Femur (tissue), 1 donor: ENCODE measurements at places on chromosomes 2 and 18.

GRCh38 chr2:96844405-96844808 is 586 bp upstream of the ANKRD23 start:
- DNase-seq = no peak

- no peak for DNase-seq
Observed at GRCh38 chr2:99420751-99421299, 69.0 kb downstream of the REV1 start.

DNA sequence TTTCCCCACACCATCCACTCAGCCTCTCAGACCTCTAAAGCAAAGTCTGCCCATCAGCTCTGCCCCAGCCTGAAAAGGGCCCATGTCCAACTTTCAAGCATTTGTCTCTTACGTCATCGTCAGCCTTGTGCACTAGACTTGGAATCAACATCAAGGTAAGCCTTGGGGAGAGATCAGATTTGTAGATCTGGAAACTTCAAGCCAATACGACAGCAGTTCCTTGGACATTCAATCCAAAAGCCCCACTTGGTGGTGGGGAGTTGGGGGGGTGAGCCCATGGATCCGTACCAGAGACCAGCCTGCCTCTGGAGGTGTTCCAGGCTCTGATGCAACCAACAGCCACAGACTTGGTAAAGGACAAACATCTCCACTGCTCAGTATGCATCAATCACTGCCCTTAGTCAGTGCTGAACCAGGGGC is 206.8 kb upstream of the MEIS1 start:
- DNase-seq = peak; percentile 34

DNA sequence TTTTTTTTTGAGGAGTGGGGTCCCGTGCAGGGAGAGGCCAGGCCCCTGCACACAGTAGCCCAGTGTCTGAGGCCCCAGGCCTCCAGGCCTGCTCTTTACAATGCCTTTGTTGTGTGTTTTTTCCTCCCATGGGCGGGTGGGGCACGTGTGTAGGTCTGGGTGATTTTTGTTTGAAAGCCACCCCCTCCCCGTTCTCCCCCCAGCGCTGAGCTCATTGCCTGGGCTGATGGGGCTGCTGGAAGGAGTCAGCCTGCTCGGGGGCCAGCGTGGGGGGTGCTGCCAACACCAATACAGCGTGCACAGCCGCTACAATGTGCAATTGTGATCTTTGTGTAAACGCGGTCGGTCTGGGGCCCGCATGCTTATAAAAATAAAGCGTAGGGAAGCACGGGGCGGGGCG is 142.7 kb downstream of the DYSF start:
- DNase-seq = peak; percentile 82

DNA sequence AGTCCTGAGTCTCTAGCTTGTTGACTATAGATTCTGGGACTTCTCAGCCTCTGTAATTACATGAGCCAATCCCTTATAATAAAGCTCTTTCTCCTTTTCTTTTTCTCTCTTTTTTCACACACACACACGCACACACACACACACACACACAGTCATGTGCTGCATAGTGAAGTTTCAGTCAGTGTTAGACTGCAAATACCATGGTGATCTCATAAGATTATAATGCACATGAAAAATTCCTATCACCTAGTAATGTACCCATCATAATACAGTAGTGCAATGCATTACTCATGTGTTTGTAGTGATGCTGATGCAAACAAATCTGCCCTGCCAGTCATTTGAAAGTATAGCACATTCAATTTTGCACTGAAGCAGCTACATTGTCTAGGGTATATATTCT is 558.2 kb downstream of the SUCLG1 start:
- DNase-seq = no peak

GRCh38 chr2:238879621-238880377 is 31.9 kb downstream of the TWIST2 start:
- no peak for DNase-seq

DNA sequence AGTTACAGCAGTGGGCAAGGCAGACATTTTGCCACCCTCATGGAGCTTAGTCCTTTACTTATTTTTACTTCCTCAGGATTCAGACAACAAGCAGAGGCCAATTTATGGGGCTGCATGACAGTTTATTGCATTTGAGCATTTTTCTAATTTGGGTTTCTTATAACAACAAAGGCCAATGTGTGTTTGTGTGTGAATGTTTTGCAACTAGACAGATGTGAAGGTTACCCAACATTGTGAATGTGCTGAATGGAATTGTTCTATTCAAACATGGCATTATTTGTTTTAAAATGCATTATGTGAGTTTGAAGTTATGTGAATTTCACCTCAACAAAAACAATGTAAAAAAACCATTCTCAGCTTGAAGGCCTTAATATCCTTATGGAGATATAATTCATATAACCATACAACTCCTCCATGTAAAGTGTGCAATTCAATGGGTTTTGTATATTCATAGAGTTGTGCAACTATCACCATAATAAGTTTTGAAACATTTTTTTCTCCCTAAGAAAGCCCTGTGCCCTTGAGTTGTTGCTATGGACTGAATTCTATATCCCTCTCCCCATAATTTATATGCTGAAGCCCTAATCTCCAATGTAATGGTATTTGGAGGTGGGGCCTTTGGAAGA is 57.3 kb downstream of the CCDC195 start:
- DNase-seq = no peak

DNA sequence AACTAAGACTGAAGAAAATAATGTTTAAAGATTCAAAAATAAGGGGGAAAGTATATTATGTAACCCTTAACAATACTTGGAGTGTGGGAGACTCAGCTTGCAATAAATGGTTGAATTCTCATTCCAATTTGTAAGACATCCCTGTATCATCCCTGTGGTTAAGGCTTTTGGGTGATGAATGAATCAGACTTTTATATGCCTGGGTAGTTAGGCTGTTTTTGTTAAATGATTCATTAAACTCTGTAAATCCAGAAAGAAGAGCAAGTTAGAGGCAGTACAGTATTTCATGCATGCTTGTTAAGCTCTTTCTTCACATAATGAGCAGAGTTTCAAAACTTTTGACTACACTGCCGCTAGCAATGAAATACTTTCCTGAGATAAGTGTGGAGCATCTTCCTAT is 948.8 kb downstream of the SOCS6 start:
- DNase-seq = no peak

DNA sequence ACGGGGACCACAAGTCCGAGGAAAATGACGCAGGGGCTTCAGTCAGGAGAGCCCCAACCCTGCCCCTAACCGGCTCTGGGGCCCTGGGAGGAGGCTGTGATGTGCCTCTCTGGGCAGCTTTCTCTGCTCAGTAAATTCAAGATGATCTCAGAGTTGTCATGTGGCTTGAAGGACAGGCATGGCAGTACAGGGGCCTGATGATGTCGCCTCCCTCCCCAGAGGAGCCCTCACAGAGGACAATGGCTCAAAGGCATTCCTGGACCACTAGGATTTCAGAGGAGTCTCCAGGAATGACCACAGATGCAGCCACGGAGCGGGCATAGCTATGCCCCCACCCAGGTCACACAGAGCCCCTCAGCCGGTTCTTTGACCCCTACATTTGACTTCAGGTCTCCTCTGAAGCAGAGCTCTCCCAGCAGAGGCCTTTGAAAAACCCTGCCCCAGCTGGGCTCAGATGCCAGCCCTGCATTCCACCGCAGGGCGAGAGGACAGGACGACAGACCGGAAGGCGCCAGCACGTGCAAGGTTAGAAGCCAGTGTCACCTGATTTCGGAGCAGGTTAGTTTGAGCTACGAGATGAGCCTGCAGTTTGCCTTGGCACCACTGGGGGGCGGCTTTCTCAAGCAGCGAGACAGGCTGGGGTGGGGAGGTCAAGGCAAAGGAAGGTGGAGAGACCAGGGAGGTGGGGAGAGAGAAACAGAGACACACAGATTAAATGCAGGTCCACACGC is 39.2 kb downstream of the BIN1 start:
- DNase-seq = peak; percentile 70

- DNase-seq = no peak
Observed at GRCh38 chr2:56739413-56739812, 555.6 kb downstream of the CCDC85A start.

- no peak for DNase-seq
Observed at GRCh38 chr18:616380-616995, 19.7 kb downstream of the CLUL1 start.

DNA sequence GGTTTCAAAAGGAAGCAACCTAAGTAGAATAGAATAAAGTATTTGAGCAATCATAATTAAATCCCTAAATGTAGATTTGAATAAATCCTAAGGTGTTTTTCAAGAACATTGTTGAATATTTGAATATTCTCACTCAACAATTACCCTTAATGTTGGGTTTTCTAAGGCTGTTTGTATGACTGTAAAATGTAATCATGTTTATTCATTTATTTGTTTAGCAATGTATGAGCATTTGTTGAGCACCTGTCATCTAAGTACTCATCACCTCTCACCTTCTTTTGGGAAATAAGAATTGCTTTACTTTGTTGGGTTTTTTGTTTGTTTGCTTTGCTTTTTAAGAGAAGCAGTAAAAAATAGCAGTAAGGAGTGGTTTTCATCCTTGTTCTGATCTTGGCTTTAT is 66.0 kb downstream of the MAPRE2 start:
- no peak for DNase-seq

DNA sequence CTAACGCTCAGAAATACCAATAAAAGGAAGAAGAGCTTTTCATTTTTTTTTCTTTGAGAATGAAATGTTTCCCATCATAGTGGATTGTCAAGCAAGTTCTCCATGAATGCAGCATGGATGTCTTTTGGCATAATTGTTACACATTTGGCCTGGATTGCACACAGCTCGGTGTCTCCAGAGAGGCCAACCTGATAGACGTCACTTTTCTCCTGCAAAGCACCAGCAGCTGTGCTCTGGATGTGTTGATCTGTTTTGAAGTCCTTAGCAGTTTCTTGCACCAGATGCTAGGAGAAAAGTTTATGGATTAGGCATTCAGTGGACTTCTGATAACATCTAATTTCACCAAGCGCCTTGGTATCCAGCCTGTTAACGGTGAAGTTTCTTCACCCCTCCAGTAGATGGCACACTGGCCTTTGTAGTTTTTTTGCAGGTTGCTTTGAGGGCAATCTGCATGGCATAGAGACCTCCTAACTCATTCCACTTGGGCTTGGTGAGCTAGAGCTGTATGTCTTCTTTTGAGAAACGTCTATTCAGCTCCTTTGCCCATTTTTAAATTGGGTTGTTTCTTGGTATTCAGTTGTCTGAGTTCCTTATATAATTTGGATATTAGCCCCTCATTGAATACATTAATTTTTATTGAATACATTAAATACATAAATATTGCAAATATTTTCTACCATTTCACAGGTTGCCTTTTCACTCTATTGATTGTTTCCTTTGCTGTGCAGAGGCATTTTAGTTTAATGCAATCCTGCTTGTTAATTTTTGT is 59.7 kb downstream of the PTH2R start:
- no peak for DNase-seq

DNA sequence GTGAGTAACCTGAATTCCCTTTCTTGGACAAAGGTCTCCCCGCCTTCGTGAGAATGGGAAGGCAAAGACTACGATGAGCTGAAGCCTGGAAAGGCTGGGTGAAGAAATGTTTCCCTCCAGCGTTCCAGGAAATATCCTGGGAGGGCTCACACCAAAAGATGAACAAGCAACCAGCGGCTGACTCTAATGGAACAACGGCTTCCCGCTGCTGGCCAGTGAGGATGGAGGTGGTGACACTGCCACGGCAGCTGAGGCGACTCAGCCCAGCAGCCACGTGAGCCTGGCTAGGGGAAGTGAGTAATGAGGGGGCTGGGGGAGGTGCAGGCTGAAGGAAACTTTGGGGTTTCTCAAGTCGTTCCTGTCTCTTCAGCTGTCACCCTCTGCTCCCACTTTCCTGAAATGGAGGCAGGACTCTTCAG is 105.0 kb upstream of the SMAD7 start:
- DNase-seq = peak; percentile 65

DNA sequence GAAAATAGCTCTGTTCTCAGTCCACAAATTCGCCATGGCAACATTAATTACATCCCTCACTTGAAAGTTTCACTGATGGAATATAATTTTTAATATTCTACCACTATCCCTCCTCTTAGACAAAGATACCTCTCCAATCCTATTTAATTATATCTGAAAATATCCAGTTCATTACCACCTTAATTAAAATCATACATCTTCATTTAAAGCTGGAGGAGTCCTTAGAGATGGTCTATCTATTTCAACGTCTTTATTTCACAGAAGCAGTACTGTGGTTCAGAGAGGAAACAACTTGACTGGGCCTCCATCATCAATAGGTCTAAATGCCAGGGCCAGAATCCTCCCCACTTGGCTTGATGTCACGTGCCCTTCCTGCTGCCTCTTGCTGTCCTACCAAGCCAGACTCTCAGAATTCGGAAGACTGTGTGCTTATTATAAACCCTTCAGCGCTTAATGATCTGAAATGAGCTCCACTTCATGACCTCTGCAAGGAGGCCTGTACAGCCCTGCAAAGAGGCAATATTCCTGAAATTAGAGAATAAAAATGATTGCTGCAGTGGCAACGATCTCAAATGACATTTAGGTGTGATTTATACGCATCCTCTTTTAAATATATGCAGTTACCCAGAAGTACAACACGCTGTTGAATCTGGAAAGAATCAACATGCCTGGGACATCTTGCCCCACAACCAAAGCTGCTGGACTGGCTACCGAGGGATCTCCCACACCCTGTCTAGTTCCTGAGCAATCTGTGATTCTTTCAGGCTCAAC is 146.3 kb downstream of the TMEM163 start:
- no peak for DNase-seq

DNA sequence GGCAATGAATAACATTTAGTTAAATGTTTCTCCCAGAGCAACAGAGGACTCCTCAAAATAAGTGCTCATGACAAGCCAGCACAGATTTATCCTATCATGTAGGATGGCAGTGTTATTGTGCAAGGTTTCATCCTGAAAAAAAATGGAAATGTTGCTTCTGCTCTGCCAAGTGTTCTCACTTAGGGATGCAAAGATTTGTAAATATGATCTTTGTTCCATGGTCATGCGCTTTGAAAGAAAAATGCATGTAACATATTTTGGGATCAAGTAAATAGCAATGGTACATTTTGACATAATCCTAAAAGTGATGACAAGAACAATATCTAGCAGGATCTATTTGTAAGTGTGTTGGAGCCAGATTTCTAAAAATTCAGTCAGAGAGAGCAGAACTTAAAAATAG is 229.5 kb upstream of the CCDC150 start:
- DNase-seq = no peak

- DNase-seq = no peak
Observed at GRCh38 chr2:51903728-51904127, 871.8 kb upstream of the NRXN1 start.
